Anterior cingulate cortex (tissue), 58 donors: ENCODE measurements at places on chromosomes 5 and 9.

DNA sequence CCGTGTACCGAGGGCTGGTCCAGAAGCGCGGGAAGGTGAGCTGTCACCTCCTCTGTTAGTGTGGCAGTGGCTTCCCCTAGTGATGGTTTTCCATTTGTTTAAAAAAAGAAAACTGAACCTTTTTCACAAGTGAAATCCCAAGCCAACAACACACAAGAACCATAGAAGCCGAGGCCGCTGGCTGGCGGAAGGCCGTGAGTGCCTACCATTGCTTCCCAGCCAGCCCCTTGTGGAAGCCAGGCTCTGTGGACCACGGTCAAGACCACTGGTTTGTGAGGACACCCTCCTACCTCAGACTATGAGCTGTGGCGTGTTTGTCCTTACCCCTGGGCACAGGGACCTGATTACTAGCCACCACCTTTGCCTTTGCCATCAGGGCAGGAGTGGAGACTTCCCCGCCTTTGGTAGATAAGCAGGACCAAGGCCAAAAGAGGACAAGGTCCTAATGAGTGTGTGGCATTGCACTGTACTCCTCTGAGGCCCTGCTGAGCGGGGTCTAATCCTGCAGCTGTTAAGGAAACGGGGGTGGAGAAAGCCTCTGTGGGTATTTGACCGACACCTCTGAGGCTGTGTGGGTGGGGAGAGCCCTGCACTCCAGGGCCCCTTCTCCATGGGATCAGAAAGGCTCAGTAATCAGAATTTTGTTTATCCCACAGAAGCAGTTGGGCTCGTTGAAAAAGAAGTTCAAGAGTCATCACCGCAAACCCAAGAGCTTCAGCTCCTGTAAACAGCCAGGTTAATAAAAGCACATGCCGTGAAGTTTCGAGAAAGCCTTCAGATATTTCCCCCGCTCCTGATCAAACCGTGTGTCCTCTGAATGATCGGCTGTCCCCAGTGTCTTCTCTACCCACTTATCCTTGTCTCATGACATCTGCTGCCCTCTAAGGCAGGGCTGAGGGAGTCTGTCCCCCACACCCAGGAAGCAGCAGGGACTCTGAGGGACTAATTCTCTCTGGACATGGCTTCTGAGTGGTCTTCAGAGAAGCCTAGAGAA, 4.3 kb downstream of the SURF2 start:
- no peak for DNase-seq

- DNase-seq: no peak
Measured at GRCh38 chr5:114101153-114101552, 260.7 kb upstream of the KCNN2 start.

- no peak for DNase-seq
Measured at GRCh38 chr9:34562135-34562745, 27.3 kb downstream of the CNTFR start.

- no peak for DNase-seq
Measured at GRCh38 chr5:82259172-82259800, 18.9 kb downstream of the RPS23 start.

GRCh38 chr5:55714339-55714738, 2.2 kb upstream of the SLC38A9 start:
- no peak for DNase-seq

- DNase-seq: no peak
Measured at GRCh38 chr9:1882711-1883403, 132.3 kb upstream of the SMARCA2 start.

- DNase-seq: no peak
Measured at GRCh38 chr9:105656131-105656921, 5.9 kb upstream of the TAL2 start.

DNA sequence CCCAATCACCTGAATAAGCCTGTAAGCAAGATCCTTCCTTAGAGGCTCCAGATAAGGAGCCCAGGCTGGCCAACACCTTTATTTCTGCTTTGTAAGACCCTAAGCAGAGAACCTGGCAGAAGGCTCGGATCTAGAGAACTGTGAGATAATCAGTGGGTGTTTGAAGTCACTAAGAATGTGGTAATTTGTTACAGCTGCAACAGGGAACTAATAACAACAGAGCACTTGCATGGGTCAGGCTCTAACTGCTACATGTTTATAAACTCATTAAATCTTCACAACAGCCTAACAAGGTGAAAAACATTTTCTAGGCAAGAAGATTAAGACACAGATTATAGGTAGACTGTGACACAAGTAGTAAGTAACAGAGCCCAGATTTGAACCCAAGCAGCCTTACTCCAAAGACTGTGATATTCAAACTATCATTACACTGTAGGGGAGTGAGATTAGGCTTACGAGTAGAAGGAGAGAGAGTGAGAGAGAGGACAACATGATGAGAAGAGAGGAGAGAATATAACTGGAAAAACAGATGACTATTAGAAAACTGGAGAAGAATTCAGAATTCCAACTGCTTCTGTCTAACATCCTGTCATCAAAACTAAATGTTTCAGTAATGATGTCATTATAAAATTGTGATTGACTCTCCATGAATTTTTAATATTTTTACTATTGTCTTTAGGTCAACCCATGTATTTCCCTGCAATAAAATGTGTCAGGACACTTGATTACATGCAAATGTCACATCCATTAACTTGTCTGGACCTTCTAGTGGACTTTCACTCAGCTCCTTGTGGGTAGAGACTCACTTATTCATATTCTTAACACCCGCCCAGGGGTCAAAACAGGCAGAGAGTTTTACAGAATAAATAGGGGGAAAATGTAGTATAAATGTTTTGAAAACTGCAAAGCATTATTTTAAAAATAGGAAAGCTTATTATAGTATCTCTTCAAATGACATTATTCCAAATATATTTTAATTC, 290.9 kb upstream of the RGMB start:
- DNase-seq: no peak

DNA sequence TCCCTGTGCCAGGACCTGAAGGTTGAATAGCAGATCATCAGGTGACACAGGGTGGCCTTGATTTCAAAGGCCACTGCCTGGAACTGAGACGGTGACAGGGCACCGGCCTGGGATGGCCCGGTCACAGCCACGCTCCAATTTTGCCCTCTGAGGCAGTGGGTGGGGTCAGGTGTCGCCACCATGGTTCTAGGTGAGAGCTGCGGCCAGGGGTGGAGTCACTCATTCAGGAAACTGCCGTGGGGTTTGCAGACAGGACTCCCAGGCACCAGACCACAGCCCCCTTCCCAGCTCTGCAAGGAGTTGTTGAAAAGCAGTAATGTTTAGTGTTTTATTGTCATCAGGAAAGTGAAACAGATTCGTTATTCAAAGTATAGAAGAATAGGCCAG, 17.3 kb upstream of the RNU6ATAC start:
- DNase-seq: no peak

GRCh38 chr9:136544548-136544963, 1.3 kb downstream of the NOTCH1 start:
- peak; percentile 79 for DNase-seq

DNA sequence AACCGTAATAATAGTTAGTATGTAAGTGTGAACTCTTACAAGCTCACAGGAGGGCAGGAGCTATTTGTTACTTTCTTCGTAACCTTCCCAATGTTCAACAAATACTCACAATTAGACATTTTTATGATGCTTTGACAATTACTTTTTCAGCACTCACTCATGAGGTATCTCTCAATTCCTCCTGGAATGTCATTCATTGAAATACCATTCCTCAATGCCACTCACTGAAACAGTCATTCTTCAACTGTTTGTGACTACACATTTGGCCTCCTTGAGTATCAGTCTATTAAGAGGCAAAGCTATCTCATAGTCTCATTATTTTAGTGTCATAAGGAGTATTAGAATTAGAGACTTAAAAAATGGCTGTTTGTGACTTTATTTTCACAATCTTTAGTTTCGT, 734.1 kb upstream of the DMAC1 start:
- DNase-seq: no peak

DNA sequence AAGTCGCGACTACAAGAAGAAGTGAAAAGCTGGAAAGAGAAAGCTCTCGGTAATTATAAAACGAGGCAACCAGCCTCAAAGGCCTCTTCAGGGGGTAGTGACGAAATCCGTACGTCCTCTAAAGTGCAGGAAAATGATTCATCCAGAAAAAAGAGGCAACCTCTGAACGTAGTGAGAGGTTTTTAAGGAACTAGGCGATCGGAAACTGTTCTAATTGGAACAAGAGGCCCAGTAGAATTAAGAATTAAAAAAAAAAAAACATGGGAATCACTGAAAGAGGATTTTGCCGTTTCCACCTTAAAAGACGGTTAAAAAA, 1.0 kb downstream of the CSNK1A1 start:
- DNase-seq: no peak

DNA sequence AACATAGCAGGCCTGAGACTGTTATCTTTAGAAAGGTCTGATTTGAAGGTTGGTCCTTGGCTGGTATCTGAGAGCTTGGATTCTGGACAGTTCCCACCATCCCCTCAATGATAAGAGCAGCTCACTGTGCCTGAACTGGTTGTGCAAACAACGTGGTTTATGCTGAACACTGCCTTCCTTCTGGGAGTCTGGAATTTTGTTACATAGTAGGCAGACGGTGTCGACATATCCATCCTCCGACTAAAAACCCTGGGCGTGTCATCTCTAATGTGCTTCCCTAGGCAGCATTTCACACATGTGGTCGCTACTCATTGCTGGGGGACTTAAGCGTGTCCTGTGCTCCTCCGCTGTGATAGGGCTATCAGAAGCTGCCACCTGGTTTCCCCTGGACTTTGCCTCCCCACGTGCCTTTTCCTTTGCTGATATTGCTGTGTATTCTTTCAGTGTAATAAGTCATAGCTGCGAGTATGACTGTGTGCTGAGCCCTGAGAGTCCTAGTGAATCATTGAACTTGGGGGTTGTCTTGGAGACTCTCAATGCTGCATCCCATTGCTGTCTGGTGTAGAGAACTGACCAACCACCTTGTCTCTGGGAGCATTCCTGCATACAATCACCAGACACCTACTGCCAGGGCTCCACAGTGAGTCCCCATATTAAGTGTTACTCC, 119.1 kb upstream of the TBC1D2 start:
- no peak for DNase-seq

GRCh38 chr9:16210440-16210839, 657.6 kb downstream of the CCDC171 start:
- DNase-seq: no peak

DNA sequence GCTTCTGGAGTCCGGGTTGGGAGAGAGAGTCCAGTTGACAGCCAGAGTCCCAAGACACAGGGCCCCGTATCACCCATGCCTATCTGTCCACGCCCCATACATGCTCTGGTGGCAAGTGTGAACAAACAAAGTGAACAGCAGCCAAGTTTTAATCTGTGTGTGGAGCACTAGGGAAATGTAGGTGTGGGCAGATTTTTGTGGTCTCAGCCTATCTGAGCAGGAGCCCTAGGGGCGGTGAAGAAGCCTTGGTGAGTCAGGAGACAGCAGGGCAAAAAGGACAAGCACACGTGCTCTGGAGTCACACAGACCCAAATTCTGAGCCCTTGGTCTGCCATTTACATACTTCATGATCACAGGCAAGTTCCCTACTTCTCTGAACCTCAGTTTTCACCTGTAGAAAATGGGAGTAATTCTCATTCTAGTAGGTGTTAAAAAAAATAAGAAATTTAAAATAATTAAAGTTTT, 23.2 kb downstream of the EGR1 start:
- no peak for DNase-seq

DNA sequence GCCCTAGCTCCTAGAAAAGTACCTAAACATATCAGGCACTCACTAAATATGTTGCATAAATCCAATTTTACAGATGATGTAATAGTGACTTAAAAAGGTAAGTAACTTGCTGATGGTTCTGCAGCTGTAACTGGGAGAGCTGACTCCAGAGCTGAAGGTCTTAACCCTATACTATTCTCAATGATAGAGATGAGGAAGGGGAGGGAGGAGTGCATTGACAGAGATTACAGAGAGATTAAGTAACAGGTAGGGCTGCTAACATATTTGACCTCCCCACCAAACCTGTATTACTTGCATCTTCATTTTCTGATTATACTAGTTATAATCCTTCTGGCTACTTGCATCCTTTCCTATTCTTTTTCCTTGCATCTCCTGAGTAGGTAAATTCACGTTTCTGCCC, 255.4 kb upstream of the EFNA5 start:
- no peak for DNase-seq

DNA sequence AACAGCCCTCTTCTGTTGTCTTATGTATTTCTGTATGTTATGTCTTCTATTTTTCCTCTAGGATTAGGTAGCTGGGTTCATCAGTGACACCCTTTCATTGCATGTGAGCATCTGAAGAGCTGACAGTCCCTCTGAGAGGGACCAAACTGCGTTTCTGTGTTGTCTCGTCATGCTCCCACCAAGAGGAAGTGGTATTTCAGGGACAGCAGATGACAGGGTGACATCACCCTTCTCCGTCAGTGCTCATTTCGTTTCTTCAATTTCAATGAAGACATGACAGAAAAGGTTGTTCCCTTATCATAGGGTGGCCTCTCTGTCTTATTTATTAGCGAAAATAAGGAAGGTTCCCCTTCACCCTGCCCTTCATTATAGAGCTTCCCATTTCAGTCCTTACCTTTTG, 225.9 kb upstream of the NR4A3 start:
- no peak for DNase-seq

DNA sequence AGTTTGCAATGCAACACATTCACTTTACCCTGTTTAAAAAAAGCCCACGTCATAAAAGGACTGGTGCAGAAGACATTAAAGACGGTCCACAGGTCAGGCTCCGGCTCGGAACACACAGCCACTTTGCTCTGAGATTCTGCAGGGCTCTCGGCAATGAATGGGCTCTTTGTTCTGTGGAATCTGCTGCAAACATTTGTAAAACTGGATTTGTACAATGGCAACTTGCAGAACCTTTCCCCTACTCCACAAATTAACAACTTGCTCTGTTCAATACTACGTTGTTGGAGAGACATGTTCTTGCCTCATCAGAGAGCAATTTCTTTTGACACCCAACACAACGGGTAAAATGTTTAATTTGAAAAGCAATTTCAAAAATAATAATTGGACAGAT, 13.0 kb upstream of the NR5A1 start:
- DNase-seq: peak; percentile 30

DNA sequence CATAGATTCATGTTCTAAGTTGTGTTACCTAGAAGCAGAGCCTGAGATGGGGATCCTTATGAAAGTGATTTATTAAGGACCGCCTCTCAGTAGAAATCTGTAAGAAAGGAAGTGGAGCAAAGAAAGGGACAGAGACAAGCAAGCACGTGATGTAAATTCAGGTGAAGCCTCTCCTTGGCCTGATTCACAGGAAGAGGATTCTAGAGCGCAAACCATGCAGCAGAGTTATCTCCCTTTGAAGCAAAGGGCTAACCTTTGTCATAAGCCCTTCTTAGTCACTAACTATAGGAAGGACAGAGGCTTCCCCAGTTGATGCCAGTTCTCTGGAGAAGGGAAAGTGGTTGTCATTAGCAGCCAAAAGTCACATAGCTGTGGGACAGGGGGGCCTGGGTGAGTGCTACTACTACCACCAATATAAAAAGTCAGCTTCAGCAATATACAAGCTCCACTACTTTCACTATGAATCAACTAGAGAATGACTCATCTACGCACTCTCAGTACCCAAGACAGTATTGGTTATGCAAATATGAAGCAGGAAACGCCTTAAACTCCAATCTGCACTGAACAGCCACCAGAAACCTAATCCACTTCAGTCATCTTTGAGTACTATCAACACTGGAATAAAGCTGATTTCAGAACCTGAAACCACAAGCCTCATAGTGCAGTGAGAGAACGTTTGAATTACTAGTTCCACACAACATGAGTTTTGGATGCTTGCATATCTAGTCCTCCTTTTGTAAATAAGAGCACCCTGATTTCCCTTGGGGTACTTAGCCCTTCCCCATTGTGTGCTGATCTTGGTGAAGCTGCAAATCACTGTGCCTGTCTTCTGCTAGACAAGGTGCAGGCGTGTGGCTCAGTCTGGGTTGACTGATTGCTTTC, 162.7 kb downstream of the ZNF608 start:
- DNase-seq: no peak
